ENCODE measurements at places on chromosomes 1 and 21.

- no peak for DNase-seq
Measured at GRCh38 chr1:205832326-205832751, 17.6 kb downstream of the PM20D1 start.

DNA sequence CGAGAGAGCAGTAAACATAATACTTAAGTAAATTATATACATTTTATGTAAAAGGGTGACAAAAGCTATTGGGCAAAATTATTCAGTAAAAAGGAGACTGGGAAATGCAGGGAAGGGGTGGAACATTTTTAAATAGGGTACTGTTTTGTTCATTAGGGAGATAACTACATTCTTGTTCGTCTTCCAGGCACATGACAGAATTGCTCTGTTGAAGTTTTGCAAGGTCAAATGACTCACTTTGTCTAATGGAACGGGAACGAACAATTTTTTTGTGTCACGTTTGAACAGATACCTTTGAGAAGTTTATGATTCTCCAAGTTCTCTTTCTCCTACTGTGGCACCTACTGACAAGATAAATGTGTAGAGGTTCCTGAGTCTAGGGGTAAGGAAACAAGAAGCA lies 382.3 kb upstream of the ZRANB2 start:
- no peak for DNase-seq

DNA sequence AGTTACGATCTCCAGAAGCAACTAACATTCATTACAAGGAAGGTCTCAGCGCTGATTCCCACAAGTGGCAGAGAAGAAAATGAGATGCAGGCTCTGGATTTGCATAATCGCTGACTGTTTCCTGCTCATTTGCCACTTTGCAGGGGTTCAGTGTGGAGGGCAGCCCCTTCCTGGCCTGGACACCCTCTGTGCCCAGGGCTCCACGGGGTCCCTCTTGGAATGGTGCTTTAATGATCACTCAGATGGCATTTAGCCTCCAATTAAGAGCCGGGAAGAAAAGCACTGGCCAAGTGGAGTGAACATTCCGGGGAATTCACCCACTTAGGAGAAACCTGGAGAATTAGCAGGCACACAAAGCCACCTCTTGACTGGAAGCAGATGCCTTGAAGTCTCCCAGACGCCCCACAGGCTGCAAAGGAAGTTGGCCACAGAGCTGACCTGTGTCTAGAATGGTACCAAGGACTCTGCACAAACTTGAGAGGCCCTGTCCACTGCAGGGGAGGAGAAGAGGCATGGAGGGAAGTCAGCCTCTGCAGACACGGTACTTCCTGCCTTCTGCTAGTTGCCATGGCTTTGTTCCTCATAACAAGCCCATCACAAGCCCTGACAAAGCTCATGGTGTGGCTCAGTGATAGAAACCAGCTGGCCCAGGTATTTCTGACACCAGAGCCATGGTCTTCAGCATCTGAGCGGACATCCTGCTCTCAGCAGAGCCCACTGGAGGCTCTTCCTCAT lies 157.2 kb downstream of the KAZN start:
- DNase-seq = no peak

GRCh38 chr1:230094746-230095145 lies 27.7 kb downstream of the GALNT2 start:
- no peak for DNase-seq

GRCh38 chr1:10597492-10598388 lies 123.0 kb downstream of the PEX14 start:
- no peak for DNase-seq

- peak; percentile 20 for DNase-seq
Measured at GRCh38 chr1:56516539-56517252, 62.7 kb downstream of the PLPP3 start.

- no peak for DNase-seq
Measured at GRCh38 chr1:41370225-41370624, 9.0 kb downstream of the FOXO6 start.

- no peak for DNase-seq
Measured at GRCh38 chr1:110462964-110463363, 12.0 kb downstream of the PROK1 start.

GRCh38 chr1:37764414-37764825 lies 500 bp downstream of the EPHA10 start:
- DNase-seq = peak; percentile 18

- DNase-seq = no peak
Measured at GRCh38 chr1:14263225-14263624, 335.3 kb upstream of the KAZN start.

- peak; percentile 86 for DNase-seq
Measured at GRCh38 chr1:15141935-15142539, 11.5 kb upstream of the TMEM51 start.

GRCh38 chr1:153919876-153920852 lies 2.6 kb downstream of the GATAD2B start:
- no peak for DNase-seq

DNA sequence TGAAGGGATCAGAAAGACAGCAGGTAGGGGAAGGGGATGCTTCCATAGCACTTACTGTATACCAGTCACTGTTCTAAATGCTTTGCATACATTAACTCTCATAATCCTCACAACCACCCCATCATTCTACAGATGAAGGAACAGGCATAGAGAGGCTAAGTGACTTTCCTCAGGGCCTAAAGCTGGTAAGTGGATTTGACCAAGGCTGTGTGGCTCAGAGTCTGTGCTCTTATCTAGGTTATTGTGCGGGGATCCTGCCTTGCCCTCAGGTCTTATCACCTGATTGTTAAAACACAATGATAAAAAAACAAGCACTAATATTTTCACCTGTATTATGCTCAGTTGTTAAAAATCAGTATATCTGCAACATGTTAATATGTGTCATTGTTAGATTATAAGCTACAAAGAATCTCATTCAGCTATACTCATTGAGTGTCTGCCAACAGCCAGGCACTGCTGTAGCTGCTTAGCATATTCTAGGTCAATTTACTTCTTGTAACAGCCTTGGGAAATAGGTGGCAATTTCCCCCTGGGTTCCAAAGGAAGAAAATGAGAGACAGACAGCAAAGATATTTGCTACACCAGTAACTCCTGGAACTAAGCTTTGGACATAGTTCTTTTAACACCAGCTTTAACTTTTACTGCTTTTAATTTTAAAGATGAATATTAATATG lies 38.6 kb upstream of the RBM15 start:
- no peak for DNase-seq

GRCh38 chr1:231348442-231348841 lies 10.3 kb downstream of the SPRTN start:
- DNase-seq = no peak

GRCh38 chr1:14010476-14010875 lies 310.5 kb downstream of the PRDM2 start:
- no peak for DNase-seq

GRCh38 chr1:206563367-206564207 lies 48.7 kb downstream of the EIF2D start:
- DNase-seq = no peak

GRCh38 chr1:209815490-209815889 lies 9.5 kb upstream of the IRF6 start:
- no peak for DNase-seq

- DNase-seq = peak; percentile 95
Measured at GRCh38 chr21:45698493-45699184, 55.1 kb downstream of the PCBP3 start.

DNA sequence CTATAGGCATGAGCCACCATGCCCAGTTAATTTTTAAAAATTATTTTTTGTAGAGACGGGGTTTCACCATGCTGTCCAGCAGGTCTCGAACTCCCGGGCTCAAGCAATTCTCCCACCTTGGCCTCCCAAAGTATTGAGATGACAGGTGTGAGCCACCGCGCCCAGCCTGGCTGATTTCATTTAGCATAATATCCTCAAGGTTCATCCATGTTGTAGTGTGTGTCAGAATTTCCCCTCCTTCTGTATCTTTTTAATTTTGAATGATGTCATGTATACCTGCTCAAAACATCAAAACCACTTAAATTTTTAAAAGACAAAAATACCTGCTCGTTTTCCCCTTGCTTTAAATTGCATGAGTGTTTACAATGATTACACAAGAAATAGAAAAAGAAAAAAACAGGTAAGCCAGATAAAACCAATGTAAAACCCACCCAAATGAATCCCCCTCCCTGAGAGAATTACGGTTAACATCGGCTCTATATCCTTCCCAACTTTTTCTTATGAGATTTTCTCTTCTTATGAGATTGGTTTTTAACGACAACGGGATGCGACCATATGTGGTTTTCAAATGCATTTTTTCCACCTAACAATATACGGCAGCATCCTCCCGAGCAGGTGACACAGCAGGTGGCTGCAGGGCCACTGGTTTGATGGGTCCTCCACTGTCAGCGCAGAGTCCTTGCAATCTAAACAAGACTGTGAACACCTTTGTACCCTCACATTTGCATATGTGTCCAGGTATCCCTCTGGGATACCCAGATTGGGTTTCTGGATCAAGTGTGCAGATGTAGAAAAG lies 22.1 kb downstream of the IFFO2 start:
- DNase-seq = no peak

DNA sequence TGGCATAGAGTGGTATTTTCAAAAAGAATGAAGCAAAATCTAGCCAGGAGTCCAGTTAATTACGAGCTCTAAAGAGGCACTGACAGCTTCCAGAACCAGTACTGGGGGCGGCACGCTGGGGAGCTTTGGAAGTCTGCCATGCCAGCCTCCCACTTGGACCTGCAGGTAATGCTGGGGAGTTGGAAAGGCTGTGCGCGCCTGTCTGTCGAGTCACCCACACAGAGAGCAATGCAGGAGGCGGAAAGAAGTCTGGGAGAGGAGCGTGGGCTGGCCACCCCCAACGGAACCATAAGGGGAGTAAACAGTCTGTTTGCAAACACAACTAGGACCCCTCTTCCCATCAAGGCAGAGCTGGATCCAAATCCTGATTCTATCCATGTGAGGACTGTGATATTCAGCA lies 84.5 kb downstream of the BEND5 start:
- no peak for DNase-seq

- no peak for DNase-seq
Measured at GRCh38 chr21:29557200-29557599, 258.5 kb downstream of the BACH1 start.

DNA sequence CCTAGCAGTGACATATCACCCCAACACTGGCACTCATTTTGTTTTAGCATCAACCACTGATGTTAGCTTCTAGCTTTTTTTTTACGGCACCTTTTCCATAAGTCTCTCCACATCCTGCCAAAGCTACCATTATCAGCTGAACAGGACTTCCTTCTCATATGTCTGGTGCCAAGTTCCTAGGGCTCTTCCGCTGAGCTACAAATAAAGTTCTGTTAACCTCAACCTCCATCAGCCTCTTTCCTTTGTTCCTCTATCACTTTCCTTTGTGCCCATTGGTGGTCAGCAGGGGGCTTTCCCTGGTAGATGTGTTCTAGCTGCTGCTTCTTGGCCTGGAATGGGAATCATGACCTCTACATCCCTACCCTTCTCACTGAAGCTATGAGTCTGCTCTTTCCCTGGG lies 163.8 kb downstream of the FAF1 start:
- DNase-seq = no peak

DNA sequence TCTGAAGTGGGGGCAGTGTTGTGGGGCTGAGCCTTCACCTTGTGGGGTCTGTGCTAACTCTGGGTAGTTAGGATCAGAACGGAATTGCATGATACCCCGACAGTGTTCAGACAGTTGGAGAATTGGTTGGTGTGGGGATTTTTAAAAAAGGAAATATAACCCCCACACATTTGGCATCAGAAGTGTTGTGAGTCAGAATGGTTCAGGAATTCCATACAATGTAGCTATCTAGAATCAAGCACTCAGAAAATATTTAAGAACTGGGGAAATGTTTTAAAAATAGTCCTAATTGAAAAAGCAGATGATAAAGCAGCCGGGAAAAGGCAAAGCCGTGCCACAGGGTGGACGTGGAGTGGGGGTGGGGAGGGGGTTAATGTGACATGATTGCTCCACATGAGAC lies 6.5 kb upstream of the S100A7 start:
- DNase-seq = no peak

GRCh38 chr1:194342484-194343262 lies 1156.3 kb upstream of the B3GALT2 start:
- no peak for DNase-seq

DNA sequence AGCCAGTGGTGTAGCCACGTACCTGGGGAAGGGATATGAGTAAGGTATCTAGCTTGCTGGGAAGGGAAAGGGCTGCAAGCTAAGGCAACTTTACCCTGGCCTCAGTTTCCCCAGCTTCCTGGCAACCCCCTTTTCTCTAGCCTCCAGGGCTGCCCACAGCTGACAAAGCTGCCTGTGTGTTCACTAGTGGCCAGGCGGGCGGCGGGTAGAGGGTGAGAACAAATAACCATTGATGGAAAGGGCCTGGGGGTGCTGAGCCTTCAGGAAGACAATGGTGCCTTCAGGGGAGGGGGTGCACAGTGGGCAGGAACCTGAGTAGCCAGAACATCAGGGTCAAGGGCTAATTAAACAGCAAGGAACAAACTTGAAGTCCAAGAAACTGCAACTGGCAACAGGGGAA lies 6.1 kb downstream of the CERS2 start:
- no peak for DNase-seq

DNA sequence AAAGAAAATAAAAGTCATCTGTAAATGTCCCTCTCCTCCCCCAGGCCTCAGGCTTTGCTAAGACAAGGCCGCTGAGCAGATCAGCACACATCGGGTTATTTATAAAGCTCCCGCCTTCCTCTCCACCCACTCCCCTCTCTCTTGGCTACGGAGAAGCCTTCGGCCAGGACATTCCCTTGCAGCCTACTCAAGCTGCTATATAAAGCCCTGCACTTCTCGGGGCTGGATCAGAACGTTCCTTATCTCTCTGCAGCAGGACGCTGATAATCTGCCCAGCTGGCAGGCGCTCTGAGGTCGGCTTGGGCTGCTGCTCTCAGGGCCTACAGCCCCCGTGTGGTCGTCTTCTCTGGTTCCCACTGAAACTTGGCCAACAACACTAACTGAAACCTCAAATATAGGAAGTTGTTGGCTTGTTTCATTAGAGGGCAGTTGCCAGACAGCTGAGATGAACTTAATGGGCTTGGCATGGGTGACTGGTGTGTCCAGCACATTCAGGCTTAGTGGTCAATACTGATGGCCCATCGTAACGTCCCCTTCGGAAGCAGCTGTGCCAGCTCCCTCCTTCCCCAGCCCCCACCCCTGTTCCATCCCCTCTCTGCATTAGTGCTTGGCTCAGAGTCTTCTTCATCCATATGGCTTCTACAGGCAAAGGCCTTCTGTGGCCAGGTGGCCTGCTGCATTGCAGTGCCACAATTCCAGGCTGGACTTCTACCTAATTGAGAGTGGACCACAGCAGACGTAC lies 64.6 kb downstream of the IER5 start:
- DNase-seq = peak; percentile 52

DNA sequence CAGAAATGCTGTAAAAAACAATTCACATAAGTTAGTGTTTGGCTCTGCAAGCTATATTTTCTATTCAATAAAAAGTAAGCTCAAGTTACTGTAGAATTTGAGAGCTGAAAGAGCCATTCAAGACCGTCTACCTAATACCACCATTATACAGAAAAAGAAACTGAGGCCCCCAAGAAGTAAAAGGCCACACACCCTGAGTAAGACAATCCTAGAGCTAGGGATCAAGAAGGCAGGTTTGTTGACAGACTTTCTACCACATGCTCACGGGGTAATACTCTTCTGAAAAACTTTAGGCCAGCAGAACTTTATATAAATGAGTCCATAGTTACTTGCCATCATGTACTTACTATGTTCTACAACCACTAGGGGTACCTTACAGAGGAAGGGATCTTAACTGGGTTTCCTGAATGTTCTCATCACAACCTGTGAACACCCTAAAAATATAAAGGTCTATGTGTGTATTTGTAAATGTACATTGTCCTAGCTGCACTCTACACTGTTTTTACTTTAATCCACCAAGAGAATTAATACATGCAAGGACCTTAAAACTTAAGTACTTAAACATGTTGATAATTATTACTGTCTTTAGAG lies 2.7 kb downstream of the PSMG1 start:
- DNase-seq = no peak

GRCh38 chr21:39363607-39364555 lies 15.0 kb upstream of the HMGN1 start:
- DNase-seq = no peak

Measured in astrocyte of the cerebellum (primary cell).